ENCODE measurements at places on chromosomes 7 and 10. TPM values are rescaled to one million over a fixed set of nuclear protein-coding genes. Genes with fewer than 3 reads are reported as not detected.

The MTERF1 gene
- total RNA-seq = 2.2 TPM

- DNase-seq = no peak
Measured at GRCh38 chr10:129199826-129200225, 267.2 kb upstream of the MGMT start.

The TAS2R3 gene
- 4.4 TPM for total RNA-seq

The ANXA7 gene
- 75.5 TPM for total RNA-seq

GRCh38 chr10:110699859-110700468, 55.8 kb downstream of the RBM20 start:
- no peak for DNase-seq

GRCh38 chr7:135662373-135663114, at the start of gene STMP1:
TSS of gene STMP1 (plus strand) at chr7:135662514.
- peak; percentile 98 for DNase-seq

DNA sequence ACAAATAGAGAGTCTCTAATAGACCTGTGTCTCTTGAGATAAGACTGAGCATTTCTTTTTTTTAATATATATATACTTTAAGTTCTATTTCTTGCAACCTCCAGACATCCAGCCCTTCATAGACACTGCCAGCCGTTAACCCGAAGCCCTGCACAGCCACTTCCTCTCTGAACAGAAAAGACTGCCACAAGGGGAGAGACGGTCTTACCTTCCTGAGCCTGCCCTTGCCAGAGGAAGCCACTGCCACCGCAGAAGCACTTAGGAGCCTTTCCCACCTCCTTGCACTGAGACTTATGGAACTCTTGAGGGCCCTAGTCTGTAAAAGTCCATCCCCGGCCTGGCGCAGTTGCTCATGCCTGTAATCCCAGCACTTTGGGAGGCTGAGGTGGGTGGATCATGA, 31.8 kb upstream of the PRSS1 start:
- DNase-seq = no peak

GRCh38 chr7:39838326-39838725, 111.7 kb upstream of the CDK13 start:
- peak; percentile 68 for DNase-seq

The PNLIPRP2 gene
- not detected for total RNA-seq

- no peak for DNase-seq
Measured at GRCh38 chr10:52245547-52245946, 68.5 kb upstream of the DKK1 start.

The ARHGEF35 gene
- 23.5 TPM for total RNA-seq

DNA sequence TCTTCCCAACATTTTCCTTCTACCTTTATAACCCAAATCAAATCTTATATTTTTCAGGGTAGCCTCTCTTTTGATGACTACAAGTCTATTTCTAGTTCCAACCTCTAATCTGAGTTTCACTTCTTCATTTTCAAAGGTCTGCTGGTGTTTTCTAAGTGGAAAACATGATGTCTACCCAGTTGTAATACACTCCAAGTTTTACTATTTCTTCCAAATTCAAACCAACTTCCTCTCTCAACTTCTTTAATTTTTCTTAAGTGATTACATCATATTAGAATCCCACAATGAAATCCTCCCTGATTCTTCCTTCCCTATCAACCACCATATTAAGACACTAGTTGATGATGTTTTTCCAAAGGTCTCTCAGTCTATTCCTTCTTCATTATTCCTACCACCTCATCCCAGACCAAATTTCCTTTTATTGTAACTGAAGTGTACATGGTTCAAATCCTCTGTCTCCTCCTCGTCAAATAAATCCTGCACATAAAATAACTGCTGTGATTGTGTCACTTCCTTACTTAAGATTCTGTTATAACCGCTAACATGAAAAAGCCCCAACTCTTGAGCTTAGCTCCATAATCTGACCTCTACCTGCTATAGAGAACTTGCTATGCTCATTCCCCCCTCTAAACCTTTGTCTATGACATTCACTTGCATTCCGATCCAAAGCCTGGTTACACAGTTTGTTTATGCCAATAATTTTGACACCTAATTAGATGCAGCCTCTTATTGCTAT, 12.7 kb downstream of the TAS2R38 start:
- no peak for DNase-seq

DNA sequence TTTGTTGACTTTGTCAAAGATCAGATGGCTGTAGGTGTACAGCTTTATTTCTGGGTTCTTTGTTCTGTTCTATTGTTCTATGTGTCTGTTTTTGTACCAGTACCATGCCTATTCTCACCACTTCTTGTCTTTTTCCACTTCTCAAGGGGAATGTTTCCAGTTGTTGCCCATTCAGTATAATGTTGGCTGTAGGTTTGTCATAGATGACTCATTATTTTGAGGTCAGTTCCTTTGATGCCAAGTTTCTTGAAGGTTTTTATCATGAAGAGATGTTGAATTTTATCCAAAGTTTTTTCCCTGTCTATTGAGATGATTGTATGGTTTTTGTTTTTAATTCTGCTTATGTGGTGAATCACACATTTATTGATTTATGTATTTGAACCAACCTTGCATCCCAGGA, 216.7 kb upstream of the RNF32 start:
- no peak for DNase-seq

The ST7 gene
- total RNA-seq = 19.1 TPM

The LRGUK gene
- total RNA-seq = 4.1 TPM

DNA sequence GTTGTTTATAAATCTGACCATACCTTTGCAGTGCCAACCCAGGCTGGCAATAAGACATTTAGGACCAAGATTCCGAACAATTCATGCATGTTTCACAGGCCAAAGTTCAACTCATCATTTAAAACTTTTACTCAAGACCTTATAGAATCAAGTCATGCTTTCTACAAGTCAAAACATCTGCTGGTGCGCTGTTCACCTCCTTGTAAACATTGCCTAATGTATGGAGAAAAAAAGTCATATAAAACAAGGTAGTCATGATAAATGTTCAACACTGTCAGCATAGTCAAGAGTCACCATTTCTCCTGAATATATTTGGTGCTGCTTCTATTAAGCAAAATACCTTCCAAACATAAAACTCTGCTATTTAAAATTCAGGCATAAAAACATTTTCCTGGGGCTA, 42.1 kb upstream of the AHR start:
- DNase-seq = no peak

DNA sequence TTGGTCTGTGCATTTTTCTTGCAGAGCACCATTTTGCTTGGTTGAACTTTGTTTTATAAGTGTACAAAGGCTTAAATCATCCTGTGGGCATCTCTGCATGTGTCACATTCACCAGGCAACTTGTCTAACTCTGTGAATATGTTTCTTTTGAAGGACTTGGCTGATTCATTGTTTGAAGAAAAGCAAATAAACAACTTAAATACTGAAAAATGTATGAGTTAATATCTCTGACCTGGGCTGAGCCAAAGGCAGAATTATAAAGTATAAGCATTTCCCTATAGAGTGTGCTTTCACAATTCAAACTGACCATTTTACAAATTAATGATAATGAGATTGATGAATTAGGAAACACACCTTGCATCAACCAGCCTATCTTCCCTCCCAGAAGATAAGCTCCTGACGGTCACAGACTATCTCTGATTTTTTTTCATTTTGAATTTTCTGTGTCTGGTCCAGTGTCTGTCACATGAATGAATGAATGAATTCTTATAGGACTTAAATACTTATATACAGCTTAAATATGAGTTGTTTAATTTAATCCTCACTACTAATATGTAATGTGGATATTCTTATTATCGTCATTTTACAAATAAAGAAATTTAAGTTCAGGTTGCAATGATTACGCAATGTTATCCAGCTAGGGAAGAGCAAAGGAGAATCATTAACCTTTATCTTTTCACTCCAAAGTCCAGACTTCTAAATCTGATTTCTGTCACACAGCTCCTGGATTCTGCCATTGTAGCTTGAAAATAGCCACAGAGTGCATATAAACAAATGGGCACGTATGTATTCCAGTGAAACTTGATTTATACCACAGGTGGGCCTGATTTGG, 182.0 kb upstream of the PHYHIPL start:
- no peak for DNase-seq

The CFAP70 gene
- 0.29 TPM for total RNA-seq

- no peak for DNase-seq
Measured at GRCh38 chr7:3174515-3175284, 126.4 kb upstream of the SDK1 start.

DNA sequence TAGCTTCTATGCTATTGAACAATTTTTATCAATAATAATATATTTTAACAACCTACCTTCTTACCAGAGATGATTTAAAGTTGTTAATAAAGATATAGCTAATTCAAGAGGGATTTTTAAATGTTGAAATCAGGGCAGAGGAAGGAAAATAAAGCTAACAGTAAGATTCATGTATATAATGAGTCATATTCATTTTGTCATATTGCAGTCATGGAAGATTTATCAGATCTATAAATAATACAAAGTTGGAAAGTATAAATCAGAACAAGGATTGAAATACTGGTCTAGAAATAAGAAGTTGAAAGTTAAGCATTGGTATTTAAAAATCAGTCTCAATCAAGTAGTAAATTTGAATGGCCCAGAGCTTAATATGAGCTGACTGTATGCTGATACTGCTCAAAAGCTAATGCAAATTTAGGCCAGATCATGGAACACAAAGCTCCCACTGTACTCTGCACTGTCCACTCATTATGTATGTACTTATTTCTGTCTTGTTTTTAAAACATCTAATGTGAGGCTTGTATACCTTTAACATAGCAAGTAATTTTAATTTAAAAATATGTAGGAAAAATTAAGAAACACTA, 196.9 kb downstream of the ZEB1 start:
- no peak for DNase-seq

- DNase-seq = peak; percentile 90
Measured at GRCh38 chr7:5396999-5397663, 26.5 kb downstream of the TNRC18 start.

- DNase-seq = no peak
Measured at GRCh38 chr7:70582927-70583895, 548.7 kb upstream of the GALNT17 start.

- no peak for DNase-seq
Measured at GRCh38 chr7:80481196-80481884, 30.5 kb downstream of the GNAT3 start.

The TAS2R41 gene
- not detected for total RNA-seq

The ZNF365 gene
- not detected for total RNA-seq

- no peak for DNase-seq
Measured at GRCh38 chr7:101951757-101952156, 134.3 kb downstream of the CUX1 start.

The ASB10 gene
- total RNA-seq = not detected

DNA sequence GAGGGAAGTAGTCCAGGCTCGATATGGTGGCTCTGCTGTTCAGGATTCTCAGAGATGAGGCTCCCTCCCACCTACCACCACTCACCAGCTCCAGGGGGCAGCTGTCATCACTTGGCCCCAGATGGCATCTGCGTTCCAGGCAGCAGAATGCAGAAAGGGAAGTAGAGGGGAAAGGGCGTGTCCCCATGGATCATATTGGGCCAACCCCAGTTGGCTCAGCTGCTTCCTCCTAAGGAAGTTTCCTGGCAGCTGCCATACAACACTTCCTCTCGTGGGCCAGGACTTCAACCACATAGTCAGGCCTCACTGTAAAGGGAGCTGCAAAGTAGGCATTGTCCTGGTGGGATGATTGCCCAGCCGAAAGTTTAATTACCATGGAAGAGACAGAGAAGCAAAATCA, 1.6 kb upstream of the TEX36 start:
- no peak for DNase-seq

DNA sequence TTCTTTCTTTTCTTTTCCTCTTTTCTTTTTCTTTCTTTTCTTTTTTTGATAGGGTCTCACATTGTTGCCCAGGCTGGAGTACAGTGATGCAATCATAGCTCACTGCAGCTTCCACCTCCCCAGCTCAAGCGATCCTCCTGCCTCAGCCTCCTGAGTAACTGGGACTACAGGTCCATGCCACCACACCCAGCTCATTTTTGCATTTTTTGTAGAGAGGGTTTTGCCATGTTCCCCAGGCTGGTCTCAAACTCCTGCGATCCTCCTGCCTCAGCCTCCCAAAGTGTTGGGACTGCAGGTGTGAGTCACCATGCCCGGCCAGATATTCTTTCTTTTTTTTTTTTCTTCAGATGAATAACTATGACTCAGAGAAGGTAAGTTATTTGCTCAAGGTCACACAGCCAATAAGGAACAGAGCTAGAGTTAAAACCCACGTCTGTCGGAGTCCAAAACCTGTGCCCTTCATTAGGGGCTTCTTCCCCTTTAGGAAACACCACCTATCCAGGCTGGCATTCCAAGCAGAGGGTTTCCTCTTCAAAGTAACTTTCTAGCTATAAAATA, 28.1 kb upstream of the DNMBP start:
- no peak for DNase-seq

The SLC18A2 gene
- total RNA-seq = not detected

The CDC14C gene
- not detected for total RNA-seq

GRCh38 chr10:131822692-131823245, 78.0 kb upstream of the PPP2R2D start:
- DNase-seq = no peak

- peak; percentile 59 for DNase-seq
Measured at GRCh38 chr7:4610768-4611467, 71.2 kb upstream of the FOXK1 start.

The VIM gene
- 456 TPM for total RNA-seq

The GIMAP5 gene
- 25.2 TPM for total RNA-seq

DNA sequence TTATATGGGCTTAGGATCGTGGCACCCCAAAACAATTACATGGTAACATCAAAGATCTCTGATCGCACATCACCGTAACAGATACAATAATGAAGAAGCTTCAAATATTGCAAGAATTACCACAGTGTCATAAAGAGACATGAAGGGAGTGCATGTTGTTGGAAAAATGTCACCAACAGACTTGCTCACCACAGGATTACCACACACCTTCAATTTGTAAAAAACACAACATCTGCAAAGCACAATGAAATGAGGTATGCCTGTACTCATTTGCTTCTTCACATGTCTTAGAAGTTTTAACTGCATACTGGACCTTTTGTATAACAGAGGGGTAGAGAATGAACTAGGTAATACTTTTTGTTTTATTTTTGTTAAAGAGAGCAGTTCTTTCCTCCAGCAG, 96.6 kb downstream of the TPST1 start:
- DNase-seq = no peak

The C10orf105 gene
- not detected for total RNA-seq

GRCh38 chr7:138478499-138478908, 18.4 kb downstream of the TRIM24 start:
- DNase-seq = peak; percentile 29

DNA sequence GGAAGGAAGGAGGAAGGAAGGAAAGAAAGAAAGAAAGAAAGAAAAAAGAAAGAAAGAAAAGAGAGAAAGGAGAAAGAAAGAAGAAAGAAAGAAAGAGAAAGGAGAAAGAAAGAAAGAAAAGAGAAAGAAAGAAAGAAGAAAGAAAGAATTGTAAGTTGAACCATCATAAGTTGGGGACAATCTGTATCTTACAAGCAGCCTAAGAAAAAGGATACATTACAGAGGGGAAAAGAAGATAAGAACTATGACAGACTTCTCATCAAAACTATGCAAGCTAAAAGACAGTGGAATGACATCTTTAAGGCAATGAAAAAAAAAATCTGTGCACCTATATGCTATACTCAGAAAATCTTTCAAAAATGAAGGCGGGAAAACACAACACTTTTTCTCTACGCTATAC, 50.3 kb upstream of the SP4 start:
- DNase-seq = no peak

The OPN1SW gene
- total RNA-seq = not detected

- peak; percentile 5 for DNase-seq
Measured at GRCh38 chr7:9937944-9938631, 1035.6 kb upstream of the PHF14 start.

- DNase-seq = no peak
Measured at GRCh38 chr7:91185771-91186170, 78.5 kb upstream of the FZD1 start.

The CHN2 gene
- total RNA-seq = 41.4 TPM

Measured in stomach (tissue), 19 donors.